ENCODE measurements at places on chromosomes 2 and 18. TPM values are rescaled to one million over a fixed set of nuclear protein-coding genes. Genes with fewer than 3 reads are reported as not detected.

The KCNIP3 gene
- total RNA-seq = 3.8 TPM

The WNT6 gene
- total RNA-seq = 0.73 TPM

The WNT10A gene
- total RNA-seq = not detected

The NT5DC4 gene
- not detected for total RNA-seq

The PHLPP1 gene
- total RNA-seq = 4.2 TPM

The IL1B gene
- total RNA-seq = 0.14 TPM

The NAT8 gene
- not detected for total RNA-seq

The CCDC142 gene
- total RNA-seq = 5.0 TPM

The INHBB gene
- 9.2 TPM for total RNA-seq

The C1QL2 gene
- total RNA-seq = not detected

The TLX2 gene
- not detected for total RNA-seq

Data from heart right ventricle (tissue), 16 donors.